ENCODE measurements at places on chromosomes 4 and X.

GRCh38 chr4:81508411-81509185 is 36.9 kb upstream of the RASGEF1B start:
- no peak for DNase-seq

GRCh38 chr4:105946771-105947170 is 51.5 kb downstream of the NPNT start:
- no peak for DNase-seq

- DNase-seq = no peak
These were observed 498.4 kb downstream of the PACRGL start for GRCh38 chr4:21198683-21199082.

GRCh38 chr4:160019936-160020335 is 917.1 kb downstream of the RAPGEF2 start:
- DNase-seq = no peak

DNA sequence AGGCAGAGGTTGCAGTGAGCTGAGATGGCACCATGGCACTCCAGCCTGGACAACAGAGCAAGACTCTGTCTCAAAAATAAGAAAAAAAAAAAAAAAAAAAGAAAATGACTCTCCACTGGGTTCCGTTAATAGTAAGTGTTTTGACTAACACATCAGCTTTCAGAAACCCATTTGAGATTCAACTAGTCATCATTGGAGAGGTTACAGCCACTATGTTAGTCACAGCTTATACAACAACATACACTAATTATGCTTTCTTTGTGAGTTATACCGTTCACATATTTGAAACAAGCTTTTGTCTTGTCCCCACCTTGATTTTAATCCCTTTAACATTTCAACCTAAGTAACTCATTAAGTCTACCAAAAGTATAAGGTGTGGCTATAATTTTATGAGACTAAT is 48.2 kb downstream of the HADH start:
- no peak for DNase-seq

DNA sequence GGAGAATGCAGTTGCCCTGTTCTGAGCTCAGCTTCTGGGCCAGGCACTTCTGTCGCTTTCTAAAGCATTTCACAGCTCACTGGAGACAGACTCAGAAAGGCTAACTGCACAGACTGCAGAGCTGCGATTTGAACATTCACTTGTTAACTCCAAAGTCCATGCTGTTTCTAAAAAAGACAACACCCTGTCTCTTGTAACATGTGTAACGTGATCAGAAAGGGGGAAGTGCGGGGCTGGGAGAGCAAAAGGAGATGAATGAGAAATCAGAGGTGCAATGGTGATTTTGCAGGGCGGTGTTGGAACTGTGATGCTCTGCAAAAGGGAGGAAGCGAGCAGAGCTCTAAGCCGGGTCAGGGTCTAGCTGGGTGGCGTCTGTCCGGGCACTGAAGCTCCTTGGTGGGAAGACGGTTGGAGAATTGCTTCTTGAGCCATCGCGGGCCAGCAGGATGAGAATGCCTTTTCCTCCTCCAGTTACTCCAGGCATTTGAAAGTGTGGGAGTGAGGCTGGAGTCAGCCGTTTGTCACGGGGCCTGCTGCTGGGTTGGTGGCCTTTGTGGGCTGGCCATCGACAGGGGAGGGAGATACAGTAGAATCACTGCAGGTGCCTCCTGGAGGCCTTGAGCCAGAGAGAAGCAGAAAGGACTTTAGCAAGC is 20.3 kb downstream of the TBC1D14 start:
- no peak for DNase-seq

DNA sequence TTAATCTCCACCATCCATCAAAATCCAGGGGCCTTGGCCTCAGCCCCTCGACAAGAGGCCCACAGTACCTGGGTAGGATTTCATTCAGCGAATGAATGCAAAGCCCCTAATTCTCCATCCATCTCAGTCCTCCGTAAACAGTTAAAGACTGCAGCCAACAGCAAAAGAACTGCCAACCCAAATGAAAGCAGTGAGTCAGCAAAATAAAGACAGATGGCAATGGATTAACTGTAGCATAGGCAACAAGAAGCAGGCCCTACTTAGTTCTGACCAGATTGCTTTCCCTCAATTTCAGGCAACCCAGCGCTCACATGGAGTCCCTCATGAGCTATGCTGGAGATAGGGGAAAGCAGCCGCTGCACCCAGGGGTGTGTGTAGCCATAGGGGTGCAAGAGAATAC is 21.4 kb downstream of the PLAC1 start:
- no peak for DNase-seq

DNA sequence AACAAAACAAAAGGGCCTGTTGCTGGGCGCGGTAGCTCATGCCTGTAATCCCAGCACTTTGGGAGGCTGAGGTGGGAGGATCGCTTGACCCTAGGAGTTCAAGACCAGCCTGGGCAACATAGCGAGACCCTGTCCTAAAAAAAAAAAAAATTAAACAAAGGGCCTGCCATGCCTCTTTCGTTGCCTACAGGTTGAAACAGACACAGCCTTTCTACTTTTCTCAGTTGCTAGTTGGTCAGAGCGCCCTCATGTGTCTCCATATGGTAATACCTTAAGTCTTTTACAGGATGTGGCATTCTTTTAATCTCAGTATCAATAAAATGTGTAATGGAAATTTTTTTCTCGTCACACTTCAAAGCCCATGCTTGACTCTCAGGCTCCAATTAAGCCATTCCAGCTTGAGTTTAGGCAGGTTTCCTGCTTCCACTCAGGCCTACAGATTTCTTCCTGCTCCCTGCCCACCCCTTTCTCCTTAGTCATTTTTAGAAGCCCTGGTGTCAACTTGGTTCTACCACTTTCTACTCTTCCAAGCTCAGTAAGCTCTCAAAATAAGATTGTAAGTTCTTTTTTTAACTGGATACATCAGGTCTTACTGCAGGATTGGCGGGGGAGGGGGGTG is 4.6 kb upstream of the SOWAHD start:
- DNase-seq = no peak

DNA sequence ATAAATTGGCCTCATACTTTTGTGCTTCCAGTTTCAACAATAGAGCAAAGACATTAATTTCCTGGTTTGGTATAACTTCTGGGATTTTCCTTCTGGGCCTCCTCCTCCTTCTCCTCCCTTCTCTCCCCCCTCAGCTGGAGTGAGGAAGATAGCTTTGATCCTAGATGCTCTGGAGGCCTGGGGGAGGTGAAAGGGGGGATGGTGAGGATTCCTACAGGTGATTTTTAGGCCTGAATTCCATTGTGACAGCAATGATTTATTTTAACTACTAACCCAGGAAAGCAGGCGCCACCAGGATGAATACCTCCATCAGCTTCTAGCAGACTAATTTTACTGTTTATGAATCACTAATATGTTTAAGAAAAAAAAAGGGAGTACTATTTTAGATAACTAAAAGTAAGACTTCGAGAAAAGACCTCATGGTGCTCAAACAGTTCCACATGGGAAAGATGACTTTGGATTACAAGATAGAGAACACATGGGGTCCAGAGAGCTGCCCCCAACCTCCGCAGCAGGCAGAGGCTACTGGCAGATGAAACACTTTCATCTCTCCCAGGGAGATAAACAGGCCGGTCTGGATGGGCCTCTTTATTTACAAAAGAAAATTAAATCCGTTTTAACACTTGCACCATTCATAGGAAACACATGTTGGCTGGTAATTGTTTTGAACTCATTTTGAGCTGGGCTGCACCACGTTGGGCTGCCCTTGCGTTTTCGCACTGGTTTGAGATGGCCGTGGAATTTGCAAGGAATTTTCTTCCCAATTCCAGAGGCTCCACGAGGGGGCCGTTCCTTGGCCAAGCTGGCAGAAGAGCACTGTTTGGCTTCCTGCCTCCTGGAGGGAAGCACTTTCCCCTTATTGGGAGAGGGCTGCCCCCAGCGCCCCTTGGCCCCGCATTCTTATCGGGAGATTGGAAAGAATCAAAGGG is 125.1 kb upstream of the STX18 start:
- no peak for DNase-seq

- no peak for DNase-seq
These were observed 5.1 kb upstream of the LIMCH1 start for GRCh38 chr4:41532882-41533281.

GRCh38 chrX:154724993-154725756 is 25.7 kb downstream of the GAB3 start:
- no peak for DNase-seq

Measured in activated CD4-positive, CD25-positive, alpha-beta regulatory T cell treated with anti-CD3 and anti-CD28 coated beads, Interleukin-2, amount 50 U/mL, for 72 hours (primary cell).